Cerebellar cortex (tissue), 1 donor: ENCODE measurements at places on chromosomes 5 and 9.
A peak's percentile ranks its signal among the peaks of the same experiment; 100 is the strongest.

- peak; percentile 24 for DNase-seq
Measured at GRCh38 chr5:175728885-175729828, 71.3 kb downstream of the HRH2 start.

GRCh38 chr9:14286121-14286520, 27.8 kb downstream of the NFIB start:
- no peak for DNase-seq

DNA sequence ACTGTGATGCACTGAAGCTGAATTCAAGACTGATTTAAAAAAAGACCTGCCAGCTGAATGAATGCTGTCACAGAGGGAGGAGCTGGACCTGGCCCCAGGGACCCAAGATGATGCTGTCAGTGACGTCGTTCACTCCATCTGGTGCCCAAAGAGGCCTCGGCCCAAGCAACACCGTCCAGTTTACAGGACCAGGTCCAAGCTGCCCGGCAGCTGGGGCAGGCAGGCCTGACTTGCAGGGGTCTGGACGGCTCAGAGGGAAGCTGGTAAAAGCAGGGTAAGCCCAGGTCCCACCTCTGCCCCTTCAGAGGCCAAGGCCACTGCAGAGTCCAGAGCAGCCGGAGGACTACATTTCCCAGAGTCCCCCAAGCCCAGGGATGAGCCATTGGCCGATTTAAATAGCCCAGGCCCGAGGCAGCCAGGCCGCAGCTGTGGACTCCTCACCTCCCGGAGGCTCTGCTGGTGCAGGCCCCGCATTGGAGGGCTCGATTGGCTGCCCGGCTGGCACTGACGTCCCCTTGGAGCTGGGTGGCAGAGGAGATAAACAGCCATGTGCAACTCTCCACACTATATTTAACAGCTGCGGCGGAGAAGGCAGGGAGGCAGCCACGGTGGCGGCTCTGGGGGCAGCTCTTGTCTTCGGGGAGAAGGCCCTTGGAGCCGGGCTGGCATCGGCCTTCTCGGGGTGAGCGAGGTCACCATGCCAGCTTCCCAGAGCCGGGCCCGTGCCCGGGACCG, at the start of gene PLPP7:
Gene PLPP7, plus strand, starts transcription at position 423 of the 735 bp plus-strand sequence. Its CDS starts 275 bp downstream, at position 698.
- peak; percentile 95 for DNase-seq

DNA sequence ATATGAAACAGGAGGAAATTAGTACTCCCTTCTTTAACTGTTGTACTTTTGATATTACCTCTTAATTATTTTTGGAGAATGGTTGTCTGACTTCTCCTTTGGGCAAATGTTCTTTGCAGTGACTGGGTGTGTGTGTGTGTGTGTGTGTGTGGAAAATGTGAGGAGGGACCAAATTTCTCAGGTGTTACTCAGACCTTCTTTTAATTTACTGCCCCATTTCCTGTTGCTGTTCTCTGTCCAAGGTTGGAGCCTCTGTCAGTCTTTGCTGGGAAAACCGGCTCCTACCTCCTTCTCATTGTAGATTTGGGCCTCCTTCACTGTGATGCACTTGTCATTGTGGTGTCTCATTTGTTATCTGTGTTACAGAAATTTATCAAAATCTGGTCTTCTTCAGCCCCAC, 68.4 kb downstream of the PBX3 start:
- DNase-seq = no peak

DNA sequence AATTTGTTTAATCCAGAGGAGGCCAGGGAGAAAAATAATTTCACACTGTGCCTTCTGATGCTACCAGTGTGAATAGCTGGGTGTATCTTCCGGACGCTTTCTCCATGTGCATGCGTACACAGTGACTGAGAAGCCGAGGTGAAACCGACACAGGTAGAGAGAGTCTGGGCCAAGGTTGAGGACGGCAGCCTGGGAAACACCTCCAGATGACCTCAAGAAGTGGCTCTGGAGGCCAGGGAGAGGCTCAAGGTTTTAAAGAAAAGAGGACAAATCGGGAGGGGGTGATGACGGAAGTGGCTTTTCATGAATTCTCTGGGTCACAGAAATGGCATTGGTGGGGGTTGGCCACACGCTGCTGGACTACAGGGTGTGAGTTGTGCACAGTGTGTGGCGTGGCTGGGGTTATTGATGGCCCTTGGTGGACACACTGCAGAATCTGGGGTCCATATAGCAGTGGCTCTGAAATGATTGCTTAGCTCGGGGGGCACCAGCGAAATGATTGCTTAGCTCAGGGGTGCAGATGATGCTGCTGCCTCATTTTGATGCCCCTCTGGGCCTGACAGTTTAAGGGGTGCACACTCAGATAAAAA, 34.1 kb upstream of the LRRC14B start:
- no peak for DNase-seq

- DNase-seq = no peak
Measured at GRCh38 chr5:92992073-92992472, 588.9 kb downstream of the NR2F1-AS1 start.

DNA sequence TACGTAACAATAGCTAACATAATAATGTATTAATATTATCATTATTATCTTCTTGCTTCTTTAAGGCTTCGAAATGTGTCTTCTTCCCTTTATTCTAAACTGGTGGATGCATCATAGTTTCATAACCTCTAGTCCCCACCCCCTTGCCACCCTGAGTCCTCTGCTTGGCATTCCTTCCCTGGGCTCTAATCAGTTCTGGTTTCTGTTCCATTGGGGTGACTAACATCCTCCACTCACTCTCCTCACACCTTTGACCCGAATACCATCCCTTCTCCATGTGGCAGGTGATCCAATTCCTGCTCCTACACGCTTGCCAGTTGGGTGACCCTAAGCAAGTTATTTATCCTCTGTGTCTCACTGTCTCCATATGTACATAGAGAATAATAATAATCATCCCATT, 286.1 kb downstream of the TRPM3 start:
- DNase-seq = no peak

DNA sequence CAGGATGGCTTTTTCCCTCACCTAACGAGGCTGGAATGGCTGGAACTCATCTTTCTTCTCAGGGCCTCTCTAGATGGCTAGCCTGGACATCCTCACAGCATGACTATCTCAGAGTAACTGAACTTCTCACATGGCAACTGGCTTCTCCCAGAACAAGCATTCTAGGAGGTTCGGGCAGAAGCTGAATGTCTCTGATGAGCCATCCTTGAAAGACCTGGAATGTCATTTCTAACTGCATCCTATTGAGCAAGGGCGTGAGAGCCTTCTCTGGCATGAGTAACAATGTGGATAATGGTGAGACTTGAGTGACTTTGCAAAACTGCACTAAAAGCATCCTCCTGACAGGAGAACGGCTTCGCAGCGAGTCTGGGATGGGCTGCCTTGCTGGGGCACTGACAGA, 487.7 kb downstream of the MAT2B start:
- no peak for DNase-seq

DNA sequence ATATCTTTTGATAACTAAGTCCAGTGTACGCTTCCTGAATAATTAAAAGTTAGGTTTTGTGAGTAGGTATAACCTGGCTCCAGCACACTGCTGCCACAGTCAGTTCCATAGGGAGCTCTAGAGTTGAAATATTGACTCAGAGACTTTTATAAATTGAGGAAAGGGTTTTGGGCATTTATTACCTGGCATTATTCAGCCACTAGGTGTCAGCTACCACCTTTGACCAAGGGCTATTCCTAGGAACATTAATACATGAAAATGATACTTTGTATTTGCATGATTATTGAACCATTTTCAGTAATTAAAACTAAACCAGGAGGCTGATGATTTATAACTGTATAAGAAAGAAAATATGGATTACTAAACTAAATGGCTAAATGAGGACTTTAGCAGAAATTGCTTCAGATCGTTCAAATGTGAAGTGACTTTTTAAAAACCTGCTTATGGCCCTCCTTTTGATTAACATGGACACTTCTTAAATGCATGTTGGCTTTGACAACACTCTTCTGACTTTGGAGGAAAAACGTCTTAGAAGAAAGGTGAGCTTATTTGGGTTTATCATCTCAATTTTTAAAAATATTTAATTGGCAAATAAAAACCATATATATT, 83.0 kb downstream of the SMC2 start:
- DNase-seq = peak; percentile 5

DNA sequence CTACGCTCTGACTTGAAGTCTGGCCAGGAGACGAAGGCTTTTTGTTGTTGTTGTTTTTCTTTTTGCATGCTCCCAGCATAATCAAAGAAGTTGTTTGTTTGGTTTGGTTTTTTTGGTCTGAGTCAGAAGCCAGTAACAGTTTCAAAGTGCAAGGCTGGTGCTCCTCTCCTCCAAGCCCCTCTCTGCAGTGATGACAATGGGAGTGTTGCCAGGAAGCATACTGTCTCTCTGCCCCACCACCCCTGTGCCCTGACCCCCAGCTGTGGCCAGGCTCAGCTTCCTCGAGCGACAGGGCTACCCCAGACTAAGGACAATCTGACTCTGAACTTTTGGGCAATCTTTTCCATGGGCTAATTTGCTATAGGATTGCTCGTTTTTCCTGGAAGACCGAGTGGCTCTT, 173.8 kb upstream of the PITX1 start:
- DNase-seq = no peak

DNA sequence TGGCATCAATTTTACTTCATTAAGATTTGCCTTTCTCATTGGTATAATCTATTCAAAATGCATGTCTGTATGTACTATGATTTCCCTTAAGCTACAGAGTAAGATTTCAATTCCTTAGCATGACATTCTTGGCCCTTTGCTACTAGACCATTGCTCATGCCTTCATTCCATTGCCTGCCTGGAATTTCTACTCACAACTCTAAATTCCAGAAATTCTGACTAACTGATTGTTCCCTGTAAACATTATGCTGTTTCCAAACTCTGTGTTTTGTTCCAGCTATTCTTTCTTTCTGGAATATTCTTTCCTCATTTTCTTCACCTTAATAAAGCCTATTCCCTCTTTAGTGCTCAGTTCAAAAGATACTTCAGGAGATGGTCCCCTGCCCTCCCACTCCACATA, 568.8 kb upstream of the SEMA6A start:
- DNase-seq = no peak

DNA sequence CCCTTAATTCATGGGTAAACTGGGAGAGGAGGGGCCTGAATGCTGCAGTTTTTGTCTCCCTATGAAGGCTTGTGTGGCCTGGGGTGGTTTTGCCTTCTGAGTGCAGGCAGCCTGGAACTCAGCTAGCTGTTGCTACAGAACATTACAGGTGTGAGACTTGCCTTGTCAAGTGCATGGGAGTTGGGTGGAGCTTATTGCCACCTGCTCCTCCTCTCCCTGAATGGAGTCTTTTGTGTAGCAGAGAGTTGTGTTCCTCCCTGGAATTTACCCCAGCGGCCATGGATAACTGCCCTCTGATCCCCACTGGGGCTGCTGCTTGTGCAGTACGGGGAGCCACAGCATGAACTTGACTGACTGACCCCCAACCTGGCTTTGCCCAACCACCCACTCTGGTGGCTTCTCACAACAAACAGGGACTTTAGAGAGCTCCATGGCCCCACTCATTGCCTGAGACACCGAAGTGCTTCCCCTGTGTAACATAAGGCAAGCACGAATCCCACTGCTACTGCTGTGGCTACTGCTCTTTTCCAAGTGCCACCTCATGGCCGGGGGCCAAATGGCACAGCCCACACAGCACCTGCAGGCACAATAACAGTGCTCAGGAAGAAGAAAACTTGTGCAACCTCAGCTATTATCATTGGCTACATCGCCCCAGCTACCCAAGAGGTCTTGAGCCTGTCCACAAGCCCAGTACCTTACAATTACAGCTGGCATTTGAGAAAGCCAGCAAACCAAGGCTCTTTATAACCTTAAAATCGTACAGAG, 942.9 kb downstream of the CDH18 start:
- peak; percentile 57 for DNase-seq

- no peak for DNase-seq
Measured at GRCh38 chr5:1835431-1835830, 34.2 kb downstream of the NDUFS6 start.

DNA sequence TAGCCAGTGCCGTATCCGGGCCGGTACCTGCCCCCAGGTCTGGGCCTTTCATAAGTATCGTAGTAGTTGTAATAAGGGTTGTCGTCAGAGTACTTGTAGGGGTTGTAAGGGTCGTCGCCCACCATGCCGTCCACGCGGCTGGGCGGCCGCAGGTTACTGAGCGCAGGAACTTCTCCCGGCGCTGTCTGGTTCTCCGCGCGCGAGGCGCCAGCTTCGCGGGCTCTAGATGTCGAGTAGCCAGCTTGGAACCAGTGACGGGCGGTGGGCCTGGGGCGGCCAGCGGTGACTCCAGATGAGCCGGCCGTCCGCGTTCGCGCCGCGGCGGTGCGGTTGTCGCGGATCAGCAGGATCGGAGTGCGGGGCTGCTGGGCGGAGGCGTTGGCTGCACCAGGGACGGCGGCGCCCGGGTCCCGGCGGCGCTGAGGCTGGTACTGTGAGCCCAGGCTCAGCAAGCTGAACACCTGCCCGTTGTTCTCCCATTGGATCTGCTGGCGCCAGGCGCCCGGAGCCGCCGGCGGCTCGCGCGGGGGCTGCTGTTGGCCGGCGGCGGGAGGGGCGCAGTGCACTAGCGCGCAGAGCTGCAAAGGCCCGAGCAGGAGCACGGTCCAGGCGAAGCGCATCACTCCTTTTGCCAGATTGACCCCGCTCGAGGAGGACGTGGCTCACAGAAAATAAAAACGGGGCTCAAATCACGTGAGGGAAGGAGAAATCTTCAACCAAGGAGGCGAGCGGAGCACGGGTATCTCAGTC, 518 bp downstream of the LOX start:
- peak; percentile 9 for DNase-seq

DNA sequence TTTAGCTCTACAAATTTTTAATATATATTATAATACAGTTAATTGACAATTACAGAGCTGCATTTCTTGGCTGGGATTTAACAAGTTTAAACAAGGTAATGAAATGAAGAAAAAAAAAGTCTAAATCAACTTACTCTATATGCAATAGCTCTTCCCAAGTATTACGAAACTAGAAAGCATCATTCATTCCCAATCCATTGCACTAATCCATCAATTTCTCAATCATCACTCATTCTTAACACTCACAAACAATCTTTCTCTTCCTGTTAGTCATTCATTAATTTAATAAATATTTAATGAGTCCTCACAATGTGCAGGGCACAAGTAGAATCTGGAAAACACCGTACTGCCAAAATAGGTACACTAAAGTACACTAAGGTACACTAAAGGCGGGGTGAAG, 42.9 kb upstream of the APBA1 start:
- DNase-seq = no peak

GRCh38 chr5:149935431-149935901, 9.1 kb downstream of the PDE6A start:
- DNase-seq = no peak
